ENCODE measurements at places on chromosomes 7 and 10.

DNA sequence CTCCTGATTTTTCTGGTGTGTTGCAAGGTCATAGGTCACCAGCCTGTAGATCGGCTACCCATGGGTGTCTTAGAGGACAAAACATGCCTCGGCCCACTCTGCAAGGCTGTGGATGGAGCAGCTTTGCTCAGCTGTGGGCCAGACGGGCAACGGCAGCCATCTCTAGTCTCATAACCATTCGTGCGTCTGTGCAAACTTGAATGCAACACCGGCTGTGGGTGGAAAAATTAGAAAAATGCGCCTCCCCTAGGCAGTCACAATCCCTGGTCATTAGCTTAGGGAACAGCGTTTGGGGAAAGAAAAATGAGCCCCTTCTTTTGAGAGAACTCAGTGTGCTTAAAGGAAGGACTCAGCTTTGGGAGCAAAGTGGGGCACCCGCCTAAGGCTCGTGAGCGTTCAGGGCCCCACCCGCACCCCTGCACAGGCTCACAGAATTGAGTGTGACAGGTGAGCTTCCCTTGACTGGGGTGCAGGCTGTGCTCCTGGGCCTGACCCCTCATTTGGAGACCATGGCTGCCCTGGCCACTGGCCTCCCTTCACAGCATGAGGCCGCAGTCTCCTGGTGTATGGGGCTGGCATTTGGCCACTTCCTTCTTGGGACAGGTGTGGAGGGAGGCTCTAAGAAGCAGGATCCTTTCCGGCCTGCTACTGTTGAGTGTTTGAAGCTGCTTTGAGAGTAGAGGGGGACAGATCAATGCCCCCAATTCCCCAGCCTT is 148.0 kb downstream of the C10orf105 start:
- no peak for DNase-seq

- no peak for DNase-seq
Observed at GRCh38 chr7:133126422-133126821, 44.5 kb upstream of the CHCHD3 start.

DNA sequence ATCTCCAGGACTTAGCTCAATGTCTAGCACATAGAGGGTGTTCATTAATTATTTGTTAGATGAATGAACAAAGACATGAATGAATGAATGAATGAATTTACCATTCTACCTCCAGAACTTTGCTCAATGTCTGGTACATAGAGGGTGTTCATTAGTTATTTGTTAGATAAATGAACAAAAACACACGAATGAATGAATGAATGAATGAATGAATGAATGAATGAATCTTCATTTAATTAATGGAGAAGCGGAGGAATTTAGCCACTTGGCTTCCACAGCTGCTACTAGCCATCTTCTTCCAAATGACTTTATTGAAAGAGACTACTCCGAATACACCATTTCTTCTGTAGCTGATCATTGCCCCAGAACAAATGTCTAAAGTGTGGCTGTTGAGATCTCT is 368.9 kb downstream of the FRMD4A start:
- no peak for DNase-seq

DNA sequence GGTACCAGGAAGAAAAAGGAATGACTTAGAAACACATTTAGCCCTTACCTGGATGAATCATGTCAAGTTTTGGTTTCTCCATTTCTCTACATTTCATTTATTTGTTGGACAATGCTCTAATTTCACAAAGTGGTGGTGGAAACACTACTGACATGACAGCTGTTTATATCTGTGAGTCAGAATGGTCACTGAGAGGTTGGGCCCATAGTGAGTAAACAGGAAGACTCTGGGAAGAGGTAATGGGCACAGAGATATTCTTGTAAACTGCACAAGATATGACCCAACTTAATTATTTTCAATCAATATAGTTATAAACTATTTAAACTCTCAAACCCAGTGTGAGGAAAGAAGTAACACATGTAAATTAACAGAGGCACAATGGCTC is 176.3 kb upstream of the MEOX2 start:
- no peak for DNase-seq

- no peak for DNase-seq
Observed at GRCh38 chr10:92091965-92092364, 168.4 kb downstream of the BTAF1 start.

- no peak for DNase-seq
Observed at GRCh38 chr7:92489634-92490033, 11.9 kb upstream of the ERVW-1 start.

Data from stimulated activated CD8-positive, alpha-beta memory T cell treated with anti-CD3 and anti-CD28 coated beads, Interleukin-2, amount 100 ng/mL, for 48 hours (primary cell).